Activated naive CD8-positive, alpha-beta T cell treated with anti-CD3 and anti-CD28 coated beads for 36 hours (primary cell): ENCODE measurements at places on chromosomes 12 and 14.
A peak's percentile ranks its signal among the peaks of the same experiment; 100 is the strongest.

- DNase-seq, result no peak
Measured at GRCh38 chr12:100186071-100186470, 14.5 kb upstream of the ACTR6 start.

DNA sequence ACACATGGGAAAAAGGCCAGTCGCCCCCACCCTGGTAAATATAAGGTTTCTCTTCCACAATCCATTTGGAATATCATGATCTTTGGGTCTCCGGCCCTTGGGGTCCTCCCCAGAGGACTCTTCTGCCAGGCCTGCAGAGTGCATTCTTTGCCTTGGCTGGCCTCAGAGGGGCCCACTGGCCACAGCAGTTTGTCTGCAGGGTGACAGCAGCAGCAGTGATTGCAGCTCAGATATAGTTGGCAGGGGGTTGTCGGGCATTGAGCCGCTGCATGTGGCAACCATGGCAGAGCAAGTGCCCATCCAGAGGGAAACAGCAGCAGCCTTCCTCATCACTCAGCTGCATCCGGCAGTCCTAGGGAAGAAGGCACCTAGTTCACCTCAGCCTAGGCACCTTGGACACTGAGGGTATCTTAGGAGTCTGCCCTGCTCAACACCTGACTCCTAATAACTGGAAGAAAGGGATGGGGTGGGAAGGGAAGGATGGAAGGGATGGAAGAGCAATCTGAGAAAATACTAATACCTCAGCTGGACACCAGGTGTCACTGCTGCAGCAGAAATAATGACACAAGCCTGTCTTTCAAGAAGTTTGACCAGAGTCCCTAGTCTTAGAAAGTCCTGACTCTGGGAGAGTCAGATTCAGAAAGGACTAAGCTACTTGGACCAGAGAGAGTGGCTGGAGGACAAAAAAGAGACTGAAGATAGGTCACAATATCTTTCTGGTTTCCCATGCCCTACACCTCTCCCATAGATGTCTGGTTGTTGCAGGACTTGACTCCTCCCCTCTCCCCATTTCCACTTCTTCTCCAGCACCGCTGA lies 8.9 kb downstream of the AJUBA start:
- DNase-seq, result peak; percentile 14

DNA sequence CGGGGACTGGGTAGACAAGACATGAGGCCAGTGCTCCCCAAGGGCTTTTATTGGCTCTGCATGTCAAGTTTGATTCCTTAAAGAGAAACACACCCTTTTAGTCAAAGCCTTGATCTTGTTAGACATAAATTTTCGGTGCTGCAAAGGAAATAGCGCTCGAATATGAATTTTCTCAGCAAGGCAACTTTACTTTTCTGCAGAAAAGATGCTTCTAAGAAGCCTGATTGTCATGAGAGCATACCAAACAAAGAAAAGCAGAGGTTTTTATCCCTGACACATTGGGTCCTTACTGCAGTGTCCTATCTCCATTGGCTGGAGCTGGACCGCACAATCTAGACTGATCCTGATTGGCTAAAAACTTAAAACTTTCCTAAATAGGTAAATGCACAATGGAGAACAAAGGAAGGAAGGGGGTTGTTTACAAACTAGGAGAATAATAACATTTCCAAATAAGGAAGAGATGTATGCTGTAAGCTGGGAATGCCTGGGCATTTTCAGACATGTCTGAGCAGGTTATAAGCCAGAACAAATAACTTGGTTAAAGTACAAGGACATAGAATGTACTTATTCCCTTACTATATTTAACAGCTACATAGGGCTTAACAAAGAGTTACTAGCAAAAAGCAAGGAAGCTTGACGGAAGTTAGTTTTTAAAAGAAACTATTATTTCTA lies 17.2 kb downstream of the TXNRD1 start:
- no peak for DNase-seq

GRCh38 chr12:49410818-49411217 lies 43.6 kb downstream of the SPATS2 start:
- no peak for DNase-seq

- no peak for DNase-seq
Measured at GRCh38 chr14:103697603-103698379, 17.5 kb downstream of the XRCC3 start.
